ENCODE measurements at places on chromosomes 2 and 18.

DNA sequence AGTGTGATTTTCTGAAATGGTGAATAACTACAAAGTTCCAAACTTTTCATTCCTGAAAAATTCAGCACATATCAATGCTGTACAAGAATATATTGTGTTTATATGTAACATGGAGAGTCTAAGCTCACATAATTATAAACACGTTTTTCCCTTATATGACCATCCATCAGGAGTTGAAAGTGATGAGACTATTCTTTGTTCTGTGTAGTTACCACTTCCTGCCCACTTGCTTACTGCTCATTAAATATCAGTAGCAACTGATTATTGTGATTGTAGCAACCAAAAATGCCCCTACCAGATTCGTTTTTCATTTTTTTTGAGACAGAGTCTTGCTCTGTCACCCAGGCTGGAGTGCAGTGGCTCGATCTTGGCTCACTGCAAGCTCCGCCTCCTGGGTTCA, 30.8 kb downstream of the OTX1 start:
- DNase-seq = no peak

DNA sequence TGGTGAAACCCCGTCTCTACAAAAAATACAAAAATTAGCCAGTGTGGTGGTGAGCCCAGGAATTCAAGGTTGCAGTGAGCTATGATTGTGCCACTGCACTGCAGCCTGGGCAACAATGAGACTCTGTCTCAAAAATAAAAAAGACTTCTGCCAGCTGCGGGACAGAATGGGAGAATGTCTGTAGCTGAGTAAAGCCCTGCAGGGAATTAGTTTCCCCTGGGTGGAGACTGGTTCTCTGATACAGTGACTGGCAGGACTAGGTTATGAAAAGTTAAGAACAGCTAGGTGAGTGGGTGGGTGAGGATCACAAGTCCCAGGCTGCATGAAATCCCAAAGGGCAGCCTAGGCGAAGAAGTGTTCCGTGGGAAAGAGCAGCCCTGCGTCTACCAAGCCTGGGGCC, 13.8 kb upstream of the CATIP start:
- no peak for DNase-seq

DNA sequence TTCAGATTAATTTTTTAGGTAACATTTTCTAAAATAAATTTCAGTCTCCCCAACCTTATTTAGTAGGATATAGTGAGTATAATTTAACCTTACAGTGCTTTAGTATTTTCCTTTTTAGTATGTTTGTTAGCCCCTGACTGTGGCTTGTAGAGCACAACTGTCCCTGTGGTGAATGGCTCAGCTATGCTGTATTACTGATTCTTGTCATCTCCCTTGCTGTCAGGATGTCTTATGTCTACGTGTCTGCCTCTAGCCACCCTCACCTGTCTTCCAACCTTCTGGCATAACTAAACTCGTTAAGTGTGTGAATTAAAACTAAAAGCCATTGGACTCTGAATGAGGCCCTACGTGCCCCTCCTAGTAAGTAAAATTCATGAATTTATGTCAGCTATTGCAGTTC, 18.4 kb downstream of the MRPS9 start:
- no peak for DNase-seq

DNA sequence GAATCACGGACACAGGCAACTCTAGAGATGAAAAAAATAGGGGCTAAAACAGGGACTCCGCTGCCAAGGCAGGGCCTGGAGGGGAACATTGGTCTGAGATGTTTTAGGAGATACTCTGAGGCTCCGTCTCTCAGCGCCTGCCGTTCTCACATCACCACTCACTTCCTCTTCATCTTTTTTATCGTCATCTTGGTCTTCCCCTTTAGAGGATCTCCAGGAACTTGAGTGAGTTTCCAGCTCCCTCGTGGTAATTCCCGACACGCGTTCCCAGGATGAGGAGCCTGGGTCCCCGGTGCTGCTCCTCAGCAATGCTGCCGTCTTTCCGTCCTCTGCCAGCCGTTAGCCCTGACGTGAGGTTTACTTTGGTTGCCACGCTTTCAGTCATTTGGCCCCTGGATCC, 16.1 kb downstream of the MLPH start:
- DNase-seq = no peak

DNA sequence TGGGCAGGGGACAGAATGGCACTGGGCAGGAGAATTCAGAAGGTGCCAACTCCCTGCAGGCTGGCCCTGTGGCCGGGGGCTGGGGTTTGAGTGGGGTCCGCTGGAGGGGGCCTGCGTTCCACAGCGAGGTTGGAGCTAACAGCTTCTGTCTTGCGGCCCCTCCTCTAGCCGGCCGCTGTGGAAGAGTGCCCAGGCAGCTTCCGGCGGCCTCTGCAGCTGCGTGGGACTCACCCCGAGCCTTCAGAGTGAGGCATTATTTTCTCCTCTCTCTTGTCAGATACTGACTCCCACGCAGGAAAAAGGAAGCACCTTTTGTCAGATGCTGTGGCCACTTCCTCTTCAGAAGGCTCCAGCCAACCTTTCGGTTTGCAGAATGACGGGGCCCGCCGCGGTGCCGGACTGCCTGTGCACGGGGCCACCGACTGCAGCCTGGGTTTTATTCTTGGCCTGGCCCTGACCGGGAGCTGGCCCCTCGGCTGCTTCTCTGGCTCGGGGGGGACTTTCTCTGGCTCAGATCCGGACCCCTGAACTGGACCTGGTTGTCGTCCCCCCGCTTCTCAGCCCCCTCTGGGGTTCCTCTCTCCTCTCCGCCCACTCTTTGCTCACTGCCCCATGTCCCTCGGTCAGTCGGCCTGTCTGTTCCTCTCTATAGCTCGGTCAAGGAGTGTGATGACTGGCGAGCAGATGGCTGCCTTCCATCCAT, 40.1 kb downstream of the ARHGAP25 start:
- no peak for DNase-seq

DNA sequence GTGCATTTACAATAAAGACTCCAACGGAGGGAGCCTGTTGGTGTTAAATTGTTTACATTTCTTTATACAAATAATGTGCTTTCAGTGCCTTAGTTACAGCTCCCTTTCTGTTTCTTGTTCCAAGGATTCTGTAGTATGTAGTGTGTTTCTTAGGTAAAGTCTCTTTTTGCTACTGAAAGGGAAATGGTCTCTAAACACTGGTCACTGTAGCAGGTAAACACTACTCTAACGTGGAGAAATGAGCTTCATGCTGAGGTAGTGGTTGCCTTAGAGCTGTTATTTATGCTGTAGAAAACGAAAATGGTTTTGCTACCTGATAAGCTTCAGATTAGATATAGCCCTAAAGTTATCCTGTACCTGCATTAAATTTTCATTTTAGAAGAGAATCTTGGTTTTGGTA, 163.6 kb downstream of the CAPN13 start:
- DNase-seq = peak; percentile 29

GRCh38 chr2:99106913-99107312, 34.6 kb upstream of the C2orf15 start:
- DNase-seq = no peak

GRCh38 chr2:43268066-43268953, 41.9 kb upstream of the ZFP36L2 start:
- no peak for DNase-seq

DNA sequence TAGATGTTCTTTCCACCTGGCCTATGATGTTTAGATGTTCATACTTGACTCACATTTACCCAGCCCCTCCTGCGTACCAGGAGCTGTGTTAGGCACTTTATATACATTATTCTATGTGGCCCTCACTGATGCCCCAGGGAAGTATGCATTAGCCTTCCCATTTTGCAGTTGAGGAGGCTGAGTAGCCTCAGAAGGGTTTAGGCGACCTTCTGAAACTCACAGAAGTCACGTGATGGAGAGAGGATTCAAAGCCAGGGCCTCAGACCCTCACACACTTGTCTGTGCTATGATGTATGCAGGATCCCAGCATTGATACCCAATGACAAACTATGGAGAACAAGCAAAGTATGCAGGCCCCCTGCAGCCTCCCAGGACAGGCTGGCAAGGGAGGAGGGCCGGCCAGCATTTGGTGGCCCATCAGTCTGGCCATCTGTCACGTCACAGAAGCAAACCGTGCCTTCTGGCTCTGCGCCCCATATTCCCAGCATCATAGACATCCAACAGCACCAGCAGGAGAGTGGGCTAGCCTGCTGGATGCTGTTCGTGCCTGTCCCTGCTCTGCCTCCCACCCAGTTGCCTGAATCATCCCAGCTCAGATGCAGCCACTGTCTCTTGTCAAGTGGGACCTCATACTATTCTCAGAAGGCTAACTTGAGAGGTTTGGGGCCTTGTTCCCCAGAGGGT, 33.6 kb downstream of the EHD3 start:
- DNase-seq = no peak

DNA sequence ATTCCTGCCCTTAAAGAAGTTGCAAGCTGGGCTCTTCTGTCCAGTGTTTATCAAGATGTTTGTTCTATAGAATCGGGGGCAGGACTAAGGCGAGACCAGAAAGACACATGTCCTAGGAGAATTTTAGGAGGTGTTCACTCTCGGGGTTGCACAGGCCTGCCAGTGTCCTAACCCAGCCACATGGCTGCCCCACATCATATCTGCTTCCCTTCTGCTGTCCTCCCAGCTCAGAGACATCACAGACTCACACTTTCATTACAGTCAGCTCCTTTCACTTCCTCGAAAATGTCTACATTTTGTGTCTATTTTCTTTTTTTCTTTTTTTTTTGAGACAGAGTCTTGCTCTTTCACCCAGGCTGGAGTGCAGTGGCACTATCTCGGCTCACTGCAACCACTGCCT, 10.7 kb upstream of the MRO start:
- no peak for DNase-seq

- no peak for DNase-seq
These were observed 111.9 kb downstream of the AP1S3 start for GRCh38 chr2:223725494-223725893.

DNA sequence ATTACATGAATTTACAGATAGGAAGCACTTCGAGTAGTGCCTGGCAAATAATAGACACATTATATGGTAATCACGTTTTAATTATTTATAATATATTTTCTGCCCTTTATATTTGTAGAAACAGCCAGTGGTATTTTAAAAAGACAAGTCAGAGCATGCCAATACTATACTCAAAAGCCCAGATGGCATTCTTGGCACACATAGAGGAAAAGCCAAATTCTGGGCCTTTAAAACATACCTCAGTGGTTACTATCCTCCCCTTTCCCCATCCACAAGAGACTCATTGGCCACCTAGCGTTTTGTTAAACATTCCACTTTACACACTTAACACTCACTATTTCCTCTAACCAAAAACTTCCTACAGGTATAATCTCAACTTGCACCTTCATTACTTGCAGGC, 63.3 kb upstream of the ZNF804A start:
- no peak for DNase-seq

GRCh38 chr2:241184901-241185300, 3.6 kb upstream of the ANO7 start:
- DNase-seq = no peak

DNA sequence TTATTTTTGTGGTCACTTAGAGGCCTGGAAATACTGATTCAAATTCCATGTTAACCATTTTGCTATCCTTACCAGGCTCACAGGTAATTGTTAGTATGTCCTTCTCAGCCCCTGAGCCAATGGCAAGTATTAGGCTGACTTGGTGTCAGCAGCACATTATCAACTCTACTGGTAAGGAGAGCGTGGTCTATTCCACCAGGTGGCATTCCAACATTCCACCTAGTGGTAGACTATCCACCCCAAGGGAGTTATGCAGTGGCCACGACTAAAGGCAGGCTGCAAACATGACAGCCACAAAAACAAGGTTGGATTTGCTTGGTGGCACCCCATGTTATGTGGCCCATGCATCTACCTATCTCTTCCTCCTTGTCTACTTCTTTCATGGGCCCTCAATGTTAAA, 31.8 kb upstream of the GCC2 start:
- no peak for DNase-seq

DNA sequence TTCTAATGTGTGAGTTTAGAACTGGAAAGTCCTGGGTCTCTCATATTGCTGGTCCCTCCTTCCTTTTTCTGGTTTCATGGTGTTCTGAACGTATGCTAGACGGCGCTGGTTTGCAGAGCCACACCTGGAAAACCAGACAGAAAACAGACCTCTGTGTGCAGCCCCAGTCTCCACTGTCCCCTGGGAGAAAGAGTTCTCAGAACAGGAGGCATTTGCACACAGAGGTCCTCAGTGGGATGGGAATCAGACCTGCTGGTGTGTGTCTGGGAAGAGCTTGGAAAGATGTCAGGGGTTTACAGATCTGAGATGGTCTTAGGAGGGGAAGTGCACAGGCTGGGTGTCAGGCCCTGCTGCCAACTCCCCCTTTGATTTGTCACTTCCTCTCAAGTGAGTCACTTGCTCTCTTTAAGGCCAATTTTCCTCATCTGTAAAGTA, 14.9 kb upstream of the MBP start:
- DNase-seq = no peak

DNA sequence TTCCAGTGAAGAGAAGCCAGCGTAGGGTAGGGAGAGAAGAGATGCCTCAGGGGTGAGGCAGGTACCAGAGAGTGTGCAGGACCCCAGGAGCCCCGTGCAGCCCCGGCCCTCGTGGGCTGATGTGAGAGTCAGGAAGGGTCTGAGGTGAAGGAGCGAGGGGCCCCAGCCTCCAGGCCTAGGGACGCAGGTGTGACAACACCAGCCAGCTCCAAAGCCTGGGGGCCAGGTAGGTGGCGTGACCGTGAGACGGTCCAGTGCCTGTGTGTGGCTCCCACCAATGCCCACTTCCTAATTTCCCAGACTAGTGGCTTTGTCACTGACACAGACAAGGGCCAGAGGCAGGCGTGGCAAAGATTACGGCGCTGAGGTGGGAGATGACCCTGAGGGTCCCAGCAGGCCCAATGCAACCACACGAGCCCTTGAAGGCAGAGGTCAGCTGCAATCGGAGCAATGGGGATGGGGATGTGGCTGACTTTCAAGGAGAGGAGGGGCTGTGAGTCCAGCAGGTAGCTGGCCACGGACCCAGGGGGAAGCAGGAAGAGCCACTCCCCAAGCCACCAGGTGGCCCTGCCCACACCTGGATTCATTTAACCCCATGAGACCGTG, 86.0 kb upstream of the SNTG2 start:
- DNase-seq = no peak

GRCh38 chr2:238738917-238739316, 109.0 kb upstream of the TWIST2 start:
- no peak for DNase-seq

DNA sequence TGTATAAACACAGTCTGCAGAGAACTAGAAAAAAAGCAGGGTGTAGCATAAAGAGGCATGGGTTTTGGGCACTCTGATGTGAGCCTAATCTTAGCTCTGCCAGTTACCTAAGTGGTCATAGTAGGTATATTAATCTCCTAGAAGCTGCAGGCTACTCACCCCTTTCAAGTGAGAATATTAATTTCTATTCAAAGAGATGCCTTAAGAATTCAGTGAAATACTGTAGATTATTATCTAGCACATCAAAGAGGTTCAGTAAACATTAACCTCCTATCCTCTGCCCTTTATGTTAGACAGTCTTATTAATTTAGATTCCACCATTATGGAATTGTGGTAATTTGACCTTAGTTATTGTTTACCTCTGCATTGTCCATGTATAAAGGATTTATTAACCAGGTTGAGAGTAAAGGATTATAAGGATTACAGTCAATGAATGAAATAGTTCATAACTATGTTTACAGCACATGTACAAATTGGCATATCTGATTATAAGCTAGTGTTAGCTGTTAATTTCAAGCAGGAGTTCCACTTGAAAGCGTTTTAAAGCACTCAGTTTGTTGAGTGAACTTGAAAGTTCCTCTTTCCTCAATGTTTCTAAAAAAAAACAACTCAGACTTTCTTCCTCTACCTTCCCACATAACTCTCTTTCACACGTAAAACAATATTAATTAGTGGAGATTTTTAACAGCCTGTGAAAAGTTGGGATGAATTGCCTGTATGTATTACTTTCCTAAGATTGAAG, 150.6 kb upstream of the EPC2 start:
- no peak for DNase-seq

GRCh38 chr18:4333043-4333442, 122.1 kb downstream of the DLGAP1 start:
- DNase-seq = no peak

- DNase-seq = no peak
These were observed 61.0 kb upstream of the TGIF1 start for GRCh38 chr18:3388980-3389379.

Data from NCI-H2081 treated with DMSO at 0.1 percent for 48 hours (cell line).